ENCODE measurements at places on chromosomes 1 and 21.

- no peak for DNase-seq
Measured at GRCh38 chr21:46469275-46469674, 10.6 kb downstream of the DIP2A start.

- no peak for DNase-seq
Measured at GRCh38 chr21:32256251-32256650, 22.6 kb downstream of the MIS18A start.

DNA sequence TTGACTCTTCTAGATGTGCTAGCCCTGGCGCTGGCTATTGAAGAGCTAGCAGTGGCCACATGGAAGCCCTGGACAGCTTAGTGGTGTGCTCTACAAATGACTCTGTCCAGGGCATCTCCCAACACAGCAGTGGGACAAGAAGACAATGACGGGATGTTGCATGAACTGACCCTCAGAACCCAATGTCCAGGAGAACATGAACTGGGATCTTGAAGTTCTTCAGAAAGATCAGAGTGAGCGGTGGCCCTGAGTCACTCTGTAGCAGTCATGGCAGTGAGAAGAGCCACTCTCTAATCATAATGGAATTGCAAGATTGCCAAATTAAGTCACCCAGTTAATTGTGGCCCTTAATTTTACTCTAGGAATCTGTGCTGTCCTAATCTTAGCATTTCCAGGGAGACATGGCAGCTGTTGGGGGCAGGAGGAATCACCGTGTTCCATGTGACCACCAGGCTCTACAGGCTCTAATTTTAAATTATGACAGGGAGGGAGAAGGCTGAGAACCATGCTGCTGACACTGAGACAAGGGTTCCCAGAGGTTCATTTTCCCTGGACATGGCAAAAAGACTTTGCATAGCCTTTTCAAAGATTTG is 10.2 kb upstream of the OBSCN start:
- no peak for DNase-seq

GRCh38 chr1:161089251-161089924 is at the start of gene NECTIN4:
NECTIN4 (minus strand) TSS chr1:161089558; CDS start chr1:161089296, 262 bp downstream.
- no peak for DNase-seq

- no peak for DNase-seq
Measured at GRCh38 chr1:53561503-53562105, 102.4 kb downstream of the DMRTB1 start.
